ENCODE measurements at places on chromosomes 2 and 18.

GRCh38 chr18:31424383-31424988 lies 23.1 kb upstream of the DSG3 start:
- DNase-seq = peak; percentile 20

GRCh38 chr2:180823546-180824141 lies 156.8 kb upstream of the UBE2E3 start:
- peak; percentile 57 for DNase-seq

DNA sequence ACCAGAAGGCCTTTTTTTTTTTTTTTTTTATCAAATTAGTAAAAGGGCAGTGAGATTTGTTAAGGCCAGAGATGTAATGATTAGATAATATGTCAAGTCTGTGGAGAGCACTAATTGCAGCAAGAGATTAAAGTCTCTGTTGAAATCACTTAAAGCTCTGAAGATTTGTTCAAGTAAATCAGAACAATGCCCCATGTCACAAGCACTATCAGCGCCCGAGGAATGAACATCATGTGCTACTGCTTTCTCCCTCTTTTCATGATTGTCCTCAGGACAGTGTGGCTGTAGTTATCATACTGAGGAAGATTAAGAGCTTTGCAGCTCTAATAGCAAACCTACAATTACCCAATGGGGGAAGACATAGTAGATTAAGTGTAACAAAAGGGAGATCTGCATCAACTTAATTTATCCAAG lies 71.1 kb downstream of the TDRD15 start:
- DNase-seq = no peak

GRCh38 chr2:40364151-40364874 lies 87.6 kb downstream of the SLC8A1 start:
- peak; percentile 44 for DNase-seq

DNA sequence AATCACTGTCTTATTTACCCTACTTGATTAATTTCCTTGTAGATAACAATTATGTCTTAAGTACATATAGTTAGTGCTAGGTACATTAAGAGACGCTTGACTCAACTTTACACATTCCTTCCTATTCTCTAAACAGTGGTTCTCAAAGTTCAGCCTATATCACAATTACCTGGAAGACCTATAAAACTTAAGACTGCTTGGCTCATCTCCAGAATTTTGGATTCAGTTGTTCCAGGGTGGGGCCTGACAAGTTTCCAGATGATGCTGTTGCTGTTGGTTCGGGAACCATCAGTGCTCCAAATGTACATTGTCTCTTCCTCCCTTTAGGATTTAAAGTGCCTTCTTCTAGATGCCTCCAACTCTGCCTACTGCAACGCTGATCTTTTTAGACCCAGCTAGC lies 4.0 kb downstream of the PPP3R1 start:
- DNase-seq = no peak

- no peak for DNase-seq
Measured at GRCh38 chr2:183868707-183869106, 729.6 kb upstream of the ZNF804A start.

- DNase-seq = peak; percentile 85
Measured at GRCh38 chr2:219460424-219460926, 25.8 kb downstream of the SPEG start.

GRCh38 chr2:28082131-28082530 lies 191.6 kb downstream of the BABAM2 start:
- peak; percentile 41 for DNase-seq

DNA sequence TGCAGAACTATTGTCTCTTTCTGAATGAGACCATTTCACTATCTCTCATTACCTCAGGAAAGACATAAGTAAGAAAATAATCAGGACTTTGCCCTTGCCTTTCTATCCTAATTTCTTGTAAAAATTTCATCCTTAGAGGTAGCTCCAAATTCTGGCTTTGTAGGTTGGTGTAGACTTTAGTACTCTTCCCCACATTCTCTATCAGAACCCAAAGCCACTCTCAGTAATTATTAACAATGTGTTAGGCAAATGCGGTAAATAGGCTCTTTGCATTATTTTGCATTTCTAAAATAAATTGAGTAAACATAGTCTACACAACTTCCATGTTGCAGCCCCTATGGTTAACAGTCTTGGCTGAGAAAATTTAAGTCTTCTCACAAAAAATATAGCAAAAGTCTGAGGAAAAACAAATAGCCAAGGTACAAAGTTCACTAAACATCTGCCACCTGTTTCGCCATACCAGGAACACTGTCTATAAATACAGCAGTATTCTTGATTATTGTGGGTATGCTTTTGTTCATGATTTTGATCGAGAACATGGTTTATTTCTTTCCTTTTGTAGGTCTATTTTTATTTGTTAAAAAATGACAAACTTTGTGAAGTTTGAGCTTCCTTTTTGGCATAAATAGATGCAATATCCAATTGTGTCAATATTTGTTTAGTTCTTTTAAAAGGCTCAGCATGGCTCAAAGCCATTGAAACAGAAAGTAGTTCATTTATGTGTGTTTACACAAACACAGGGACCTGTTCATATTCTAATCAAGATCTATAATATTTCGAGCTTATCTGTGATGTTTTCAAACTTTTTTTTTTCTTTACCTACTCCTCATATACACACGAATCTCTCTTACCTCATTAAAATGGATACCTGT lies 1061.5 kb downstream of the CNTNAP5 start:
- no peak for DNase-seq

DNA sequence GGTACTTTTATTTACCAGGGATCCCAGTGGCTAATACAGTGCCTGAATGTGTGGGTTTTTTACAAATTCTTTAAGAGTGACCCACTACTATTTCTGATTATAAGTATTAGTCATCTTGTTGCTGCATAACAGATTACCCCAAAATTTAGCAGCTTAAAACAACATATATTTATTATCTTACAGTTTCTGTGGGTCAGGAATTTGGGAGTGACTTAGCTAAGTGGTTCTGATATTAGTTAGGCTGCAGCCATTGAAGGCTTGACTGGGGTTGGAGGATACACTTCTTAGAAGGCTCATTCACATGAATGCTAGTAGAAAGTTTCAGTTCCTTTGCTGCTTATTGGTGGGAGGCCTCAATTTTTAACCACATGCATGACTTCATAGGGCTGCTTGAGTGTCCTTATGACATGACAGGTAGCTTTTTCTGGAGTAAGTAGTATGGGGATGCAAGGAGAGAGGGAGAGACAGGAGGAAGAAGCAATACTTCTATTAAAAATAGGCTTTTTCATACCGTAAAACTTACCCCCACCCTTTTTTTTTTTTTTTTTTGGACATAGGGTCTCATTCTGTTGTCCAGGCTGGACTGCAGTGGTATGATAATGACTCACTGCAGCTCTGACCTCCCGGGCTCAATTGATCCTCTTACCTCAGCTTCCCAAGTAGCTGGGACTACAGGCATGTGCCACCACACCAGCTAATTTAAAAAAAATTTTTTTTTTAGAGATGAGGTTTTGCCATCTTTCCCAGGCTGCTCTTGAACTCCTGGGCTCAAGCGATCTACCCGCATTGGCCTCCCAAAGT lies 13.3 kb upstream of the POLE4 start:
- DNase-seq = peak; percentile 52

DNA sequence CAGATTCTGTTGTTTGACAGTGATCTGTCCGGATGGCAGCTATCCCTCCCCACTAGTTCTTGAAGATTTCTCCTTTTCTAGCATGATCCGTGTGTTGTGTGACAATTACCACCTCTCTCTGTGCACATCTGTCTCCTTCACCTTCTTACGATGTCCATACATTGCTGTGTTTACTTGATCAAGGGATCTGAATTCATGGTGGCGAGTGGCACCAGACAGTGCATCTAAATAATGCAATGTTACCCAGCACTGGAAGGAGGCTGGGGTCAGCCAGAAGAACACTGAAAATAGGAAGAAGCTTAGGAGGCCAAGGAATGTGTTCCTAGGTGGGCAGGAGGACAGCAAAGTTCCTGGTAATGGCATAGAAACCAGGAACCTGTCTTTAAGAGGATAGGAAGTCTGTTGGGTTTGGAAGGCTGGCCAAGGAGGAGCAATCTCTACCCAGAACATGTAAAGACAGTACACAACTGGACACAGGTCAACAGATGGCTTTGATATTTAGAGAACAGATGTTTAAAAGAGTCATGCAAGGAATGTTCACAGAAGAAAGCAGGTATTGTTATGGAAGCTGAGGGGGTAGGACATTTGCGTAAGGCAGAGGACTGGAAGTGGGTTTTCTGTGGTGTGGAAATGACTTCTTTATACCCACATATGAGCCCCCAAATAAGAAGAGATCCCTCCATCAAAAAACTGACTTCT lies 126.4 kb downstream of the HRH4 start:
- no peak for DNase-seq

- DNase-seq = peak; percentile 85
Measured at GRCh38 chr2:215982465-215982875, 30.9 kb downstream of the MREG start.

DNA sequence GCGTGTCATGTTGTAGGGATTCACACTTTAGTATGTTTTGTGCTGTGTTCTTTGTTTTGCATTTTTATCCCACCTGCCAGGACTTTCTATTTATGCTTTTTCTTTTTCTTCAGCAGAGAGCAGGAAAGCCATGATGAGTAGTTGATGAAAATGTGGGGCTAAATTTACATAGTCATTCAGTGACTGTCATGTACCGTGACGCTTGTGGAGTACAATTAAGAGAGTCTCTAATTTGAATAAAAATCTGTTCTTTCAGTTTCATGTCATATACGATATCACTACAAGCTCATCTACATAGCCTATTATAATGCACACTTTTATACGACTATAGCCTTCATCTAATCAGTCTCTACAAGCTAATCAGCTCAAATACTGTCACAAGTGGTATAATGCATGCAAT lies 112.7 kb upstream of the SPATS2L start:
- DNase-seq = no peak

DNA sequence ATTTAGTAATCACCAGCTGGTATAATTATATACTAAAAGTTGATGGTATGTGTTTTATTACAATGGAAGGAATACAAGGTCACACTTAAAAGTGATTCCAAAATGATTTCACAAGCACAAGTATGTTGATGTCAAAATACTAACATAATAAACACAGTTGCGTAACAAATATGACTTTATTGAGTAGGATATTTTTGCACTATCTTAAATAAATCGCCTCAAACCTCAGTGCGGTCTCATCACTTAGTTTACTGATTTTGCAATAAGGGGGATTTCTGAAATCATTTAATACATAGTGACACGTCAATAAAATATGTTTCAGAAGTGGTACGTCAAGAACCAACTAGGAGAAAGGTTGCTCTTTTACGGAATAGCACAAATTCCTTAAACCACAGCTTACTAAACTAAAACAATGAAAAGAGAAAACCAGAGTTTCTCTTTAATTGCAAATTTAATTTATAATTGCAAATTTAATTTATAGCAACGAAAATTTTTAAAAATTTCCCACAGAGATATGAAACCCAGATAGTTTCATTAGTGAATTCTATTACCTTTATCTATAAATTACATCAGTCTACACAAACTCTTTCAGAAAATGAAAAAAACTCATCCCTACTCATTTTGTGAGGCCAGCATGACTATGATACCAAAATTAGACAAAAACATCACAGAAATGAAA lies 304.0 kb upstream of the REG3G start:
- no peak for DNase-seq

- DNase-seq = peak; percentile 97
Measured at GRCh38 chr18:32349728-32350395, 120.8 kb downstream of the GAREM1 start.

- no peak for DNase-seq
Measured at GRCh38 chr2:229371086-229371485, 100.0 kb upstream of the PID1 start.
